ENCODE measurements at places on chromosomes 6 and 20.

DNA sequence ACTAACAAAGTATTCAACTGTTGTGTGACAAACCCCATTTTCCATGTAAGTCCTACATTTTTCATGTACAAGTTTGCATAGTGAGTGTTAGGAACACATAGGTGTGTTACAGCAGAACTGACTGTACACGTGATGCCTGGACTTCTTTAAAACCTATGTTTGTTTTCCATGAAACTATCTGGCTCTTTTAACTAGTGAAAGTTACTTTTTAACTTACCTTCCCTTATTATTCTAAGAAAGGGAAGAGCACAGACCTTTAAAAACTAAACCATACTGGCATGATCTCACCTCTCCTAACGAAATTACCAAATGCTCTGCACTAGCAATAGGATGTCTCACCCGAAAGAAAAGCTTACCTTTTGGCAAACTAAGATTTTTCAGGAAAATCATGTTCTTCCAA, 87.8 kb downstream of the CENPW start:
- DNase-seq, result no peak

- DNase-seq, result no peak
Measured at GRCh38 chr6:137805622-137806021, 61.4 kb upstream of the TNFAIP3 start.

GRCh38 chr20:36435592-36436541, 105.5 kb upstream of the MYL9 start:
- DNase-seq, result no peak

DNA sequence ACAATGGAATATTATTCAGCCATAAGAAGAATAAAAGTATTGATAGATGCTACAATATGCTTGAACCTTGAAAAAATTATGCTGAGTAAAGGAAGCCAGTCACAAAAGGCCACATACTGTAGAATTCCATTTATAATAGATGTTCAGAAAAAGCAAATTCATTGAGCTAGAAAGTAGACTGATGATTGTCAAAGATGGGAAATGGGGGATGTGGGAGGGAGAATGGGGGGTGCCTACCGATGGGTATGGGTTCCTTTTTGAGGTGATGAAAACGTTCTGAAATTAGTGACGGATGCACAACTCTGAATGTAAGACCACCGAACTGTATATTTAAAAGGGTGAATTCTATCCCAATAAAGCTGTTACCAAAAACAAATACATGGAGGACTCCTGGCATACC, 18.4 kb downstream of the UBE2V1 start:
- no peak for DNase-seq

DNA sequence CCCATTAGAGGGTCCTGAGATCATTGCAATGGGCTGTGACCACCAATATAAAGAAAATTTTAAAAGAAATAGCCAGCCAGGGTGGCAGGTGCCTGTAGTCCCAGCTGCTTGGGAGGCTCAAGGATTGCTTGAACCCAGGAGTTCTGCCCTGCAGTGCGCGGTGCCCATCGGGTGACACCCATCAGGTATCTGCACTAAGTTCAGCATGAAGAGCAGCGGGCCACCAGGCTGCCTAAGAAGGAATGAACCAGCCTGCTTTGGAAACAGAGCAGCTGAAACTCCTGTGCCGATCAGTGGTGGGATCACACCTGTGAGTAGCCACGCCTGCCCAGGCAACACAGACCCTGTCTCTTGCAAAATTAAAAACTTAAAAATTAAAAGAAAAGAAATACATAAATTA, 102.5 kb upstream of the FOXC1 start:
- DNase-seq, result no peak

- DNase-seq, result no peak
Measured at GRCh38 chr6:45803071-45803470, 212.6 kb downstream of the CLIC5 start.

- no peak for DNase-seq
Measured at GRCh38 chr6:30685157-30686008, 1.1 kb downstream of the PPP1R18 start.

Data from pons (tissue), 1 donor.